ENCODE measurements at places on chromosomes 7 and 10. TPM values are rescaled to one million over a fixed set of nuclear protein-coding genes. Genes with fewer than 3 reads are reported as not detected.

FAM237B gene
- not detected for total RNA-seq

PON1 gene
- total RNA-seq = 1.00 TPM

LLCFC1 gene
- not detected for total RNA-seq

PRF1 gene
- 0.14 TPM for total RNA-seq

CDK1 gene
- 6.6 TPM for total RNA-seq

IL2RA gene
- total RNA-seq = not detected

SYT15 gene
- 1.4 TPM for total RNA-seq

UNCX gene
- total RNA-seq = not detected

GPR22 gene
- total RNA-seq = not detected

All from astrocyte (in vitro differentiated cells and primary cell).